Stromal cell of bone marrow (primary cell): ENCODE measurements at places on chromosomes 5 and 9.
A peak's percentile ranks its signal among the peaks of the same experiment; 100 is the strongest.

DNA sequence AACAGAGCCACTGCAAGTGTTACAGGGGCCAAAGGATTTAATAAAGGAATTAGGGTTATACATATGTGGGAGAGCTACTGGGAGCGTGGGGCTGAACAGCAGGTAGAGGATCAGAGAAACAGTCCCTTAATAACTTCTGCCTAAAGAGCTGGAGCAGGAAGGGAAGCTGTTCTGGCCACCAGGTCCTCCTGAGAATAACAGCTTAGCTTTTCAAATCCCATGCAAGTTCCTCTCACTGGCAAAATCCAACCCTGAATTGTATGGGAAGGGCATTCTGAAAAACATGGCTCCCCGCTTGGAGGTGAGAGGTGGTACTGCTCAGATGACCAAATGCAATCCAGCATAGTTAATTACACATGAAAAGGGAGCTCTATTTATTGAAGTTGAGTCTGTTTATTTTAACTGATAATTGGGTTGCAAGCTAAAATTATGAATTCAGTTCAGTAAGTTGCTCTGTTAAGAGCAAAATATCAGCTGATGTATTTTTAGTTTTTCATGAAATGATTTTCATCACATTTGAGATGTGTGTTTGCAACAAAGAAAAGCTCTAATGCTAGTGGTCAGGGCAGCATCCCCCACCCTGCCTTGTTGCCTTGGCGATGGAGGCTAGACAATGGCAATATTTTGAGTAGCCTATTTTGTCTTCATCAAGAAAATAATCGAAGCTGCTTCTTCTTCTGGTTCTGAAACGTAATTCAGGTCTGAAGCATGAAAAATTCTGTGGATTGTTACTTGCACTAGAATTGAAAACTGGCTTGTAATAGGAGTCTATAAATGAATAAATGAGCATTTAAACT is 58.4 kb upstream of the SH3GL2 start:
- DNase-seq, result no peak

DNA sequence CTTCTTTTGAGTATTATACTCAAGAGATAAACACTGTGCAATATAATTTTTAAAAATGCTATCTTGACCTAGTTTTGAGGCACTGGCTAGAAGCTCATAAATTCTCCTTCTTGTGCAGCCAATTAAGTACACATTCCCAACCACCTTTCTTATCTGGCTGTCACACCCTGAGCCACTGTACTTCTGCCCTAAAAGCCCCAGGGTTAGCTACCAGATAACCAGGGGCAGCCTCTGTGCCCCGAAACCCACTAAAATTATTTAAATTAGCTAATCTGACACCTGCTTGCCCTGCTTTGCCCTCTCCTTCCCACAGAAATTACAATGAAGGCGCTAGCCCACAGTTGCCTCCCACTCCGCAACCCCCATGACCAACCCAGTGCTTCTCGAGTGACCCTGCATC is 597.3 kb upstream of the TYRP1 start:
- DNase-seq, result no peak

GRCh38 chr5:115461506-115462290 is 82.9 kb downstream of the FEM1C start:
- peak; percentile 82 for DNase-seq

DNA sequence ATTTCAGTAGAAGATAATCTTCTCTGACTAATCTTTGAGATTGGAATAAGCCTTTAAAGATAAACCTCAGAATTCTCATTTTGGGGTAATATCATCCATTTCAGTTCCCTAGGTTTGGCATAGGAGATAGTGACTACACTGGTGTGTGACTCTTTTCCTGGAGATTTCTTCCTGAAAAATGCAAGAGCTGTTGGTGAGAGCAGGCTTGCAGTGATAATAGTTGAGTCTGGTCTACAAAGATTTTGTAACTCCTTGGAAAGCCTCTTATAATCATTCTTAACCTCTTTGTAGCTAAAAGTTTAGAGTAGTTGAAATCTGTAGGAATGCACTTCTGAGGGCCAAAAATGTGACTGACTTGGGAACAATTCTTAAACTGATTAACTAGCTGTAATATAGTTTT is 23.4 kb downstream of the RANBP17 start:
- no peak for DNase-seq

DNA sequence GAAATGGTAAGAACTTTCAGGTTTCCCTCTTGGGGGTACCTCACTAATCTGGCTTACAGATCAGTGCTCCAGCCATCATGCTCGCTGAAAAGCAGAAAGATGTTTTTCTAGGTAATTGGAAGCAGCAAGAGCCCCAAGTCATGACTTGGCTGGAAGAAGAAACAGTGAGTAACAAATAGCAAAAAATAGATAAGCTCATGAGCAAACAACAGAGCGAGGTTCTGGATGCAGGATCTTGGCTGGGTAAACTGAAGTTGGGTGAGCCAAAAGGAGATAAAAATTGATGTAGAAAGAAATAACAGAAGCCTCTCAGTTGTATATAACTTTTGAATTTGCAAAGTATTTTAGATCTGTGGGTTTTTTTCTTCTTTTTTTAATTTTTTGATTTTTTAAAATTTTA is 110.1 kb downstream of the INSYN2B start:
- DNase-seq, result no peak

GRCh38 chr9:88725300-88726019 is 190.5 kb downstream of the NXNL2 start:
- DNase-seq, result no peak

DNA sequence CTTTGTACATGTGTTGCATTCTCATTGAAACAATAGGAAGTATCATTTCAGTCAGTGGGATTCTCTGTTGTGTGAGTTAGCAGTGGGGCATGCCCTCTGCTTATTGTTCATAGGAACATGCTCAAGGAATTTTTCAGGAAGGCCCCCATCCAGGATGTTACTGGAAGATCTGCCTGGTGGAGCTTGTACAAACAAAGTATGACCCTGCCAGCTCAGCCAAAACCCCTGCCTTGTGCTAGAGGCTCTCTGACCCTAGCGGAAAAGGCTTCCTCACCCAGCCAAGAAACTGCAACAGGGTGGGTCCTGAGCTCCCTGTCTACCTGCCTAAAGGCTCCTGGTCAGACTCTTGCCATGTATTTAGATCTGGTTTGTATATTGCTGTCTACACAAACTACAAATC is 43.2 kb downstream of the MRRF start:
- no peak for DNase-seq

GRCh38 chr5:35089334-35090314 is 41.9 kb upstream of the AGXT2 start:
- peak; percentile 67 for DNase-seq
